ENCODE measurements at places on chromosomes 5 and 9.

DNA sequence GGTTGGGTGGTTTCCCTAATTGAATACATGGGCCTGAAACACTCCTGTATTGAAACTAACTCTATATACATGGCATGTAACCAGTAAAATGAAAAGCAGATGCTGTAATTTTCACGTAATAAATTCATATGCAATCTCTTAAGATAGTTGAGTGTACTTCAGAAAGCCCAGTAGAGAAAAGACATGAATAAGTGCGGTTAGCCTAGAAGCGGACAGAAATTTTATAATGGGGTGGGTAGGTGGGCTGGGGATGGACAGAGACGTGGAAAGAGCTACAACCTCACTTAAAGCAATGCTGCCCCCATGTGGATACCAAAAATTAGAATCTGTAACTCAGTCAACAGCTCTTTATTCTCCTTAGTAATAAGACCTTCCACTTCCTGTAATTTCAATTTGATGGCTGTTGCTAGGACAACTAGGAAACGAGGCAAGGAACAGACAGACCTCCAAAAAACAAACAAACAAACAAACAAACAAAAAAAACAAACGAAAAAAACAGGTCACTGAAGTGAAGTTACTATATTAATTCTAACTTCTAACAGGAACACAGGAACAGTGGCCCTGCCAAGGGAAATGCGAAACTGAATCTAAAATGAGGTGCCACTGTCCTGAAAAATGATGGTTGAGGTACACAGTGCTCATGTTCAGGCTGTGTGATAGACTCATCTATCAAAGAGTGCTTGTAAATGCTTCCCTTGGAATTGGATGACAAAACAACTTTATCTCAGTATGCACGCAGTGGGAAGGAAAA is 103.4 kb upstream of the GNA14 start:
- DNase-seq, result no peak

- DNase-seq, result no peak
These were observed 852 bp downstream of the ARHGEF37 start for GRCh38 chr5:149581931-149582768.

GRCh38 chr5:39376293-39376714 is 12.0 kb upstream of the C9 start:
- DNase-seq, result no peak

DNA sequence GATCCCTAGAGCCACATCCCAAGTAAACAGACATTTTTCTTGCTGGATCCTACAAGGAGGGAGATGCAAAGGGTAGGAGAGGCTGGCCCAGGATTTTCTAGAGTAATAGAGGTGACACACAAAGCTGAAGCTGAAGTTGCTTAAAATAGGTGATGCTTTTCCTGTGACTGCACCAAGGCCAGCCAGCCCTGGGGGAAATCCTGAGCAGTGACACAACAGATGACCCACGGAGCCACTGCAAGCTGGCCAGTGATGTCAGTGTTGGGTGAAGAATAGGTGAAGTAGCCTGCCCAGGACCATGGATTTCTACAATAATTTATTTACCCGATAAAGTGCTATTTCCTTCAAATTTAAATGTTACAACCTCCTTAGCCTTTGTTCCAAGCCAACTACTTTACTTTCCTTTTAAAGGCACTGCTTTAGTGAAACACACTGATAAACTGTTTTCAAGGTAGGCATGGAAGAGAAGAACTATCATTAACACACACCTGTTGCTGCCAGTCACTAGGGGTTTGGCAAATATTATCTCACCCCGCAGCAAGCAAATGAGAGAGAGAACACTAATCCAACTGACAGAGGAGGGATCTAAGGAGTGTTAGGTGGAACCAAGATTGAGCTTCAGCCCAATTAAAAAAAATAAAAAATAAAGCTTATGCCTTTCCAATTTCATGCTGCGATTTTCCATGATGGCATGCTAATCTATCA is 123.5 kb downstream of the CTNND2 start:
- no peak for DNase-seq

All from breast epithelium (tissue), 4 donors.